ENCODE measurements at places on chromosomes 7 and 10.

DNA sequence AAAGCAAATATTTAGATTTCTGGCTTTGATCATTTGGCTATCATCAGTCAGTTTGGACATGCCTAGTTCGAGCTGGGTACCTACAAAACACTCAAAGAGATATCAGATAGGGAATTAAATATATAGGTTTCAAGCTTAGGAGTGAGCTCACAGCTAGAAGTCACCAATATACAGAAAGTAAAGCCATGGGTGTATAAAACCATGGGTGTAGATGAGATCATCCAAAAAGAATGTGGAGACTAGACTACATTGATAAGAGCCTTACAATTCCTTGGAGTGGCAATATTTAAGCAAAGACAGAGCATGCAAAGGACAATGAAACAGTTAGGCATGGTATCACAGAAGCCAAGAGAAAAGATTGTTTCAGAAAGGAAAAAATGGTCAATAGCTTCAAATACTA is 7.2 kb upstream of the RALA start:
- DNase-seq = no peak

- no peak for DNase-seq
These were observed 181.8 kb downstream of the MACC1 start for GRCh38 chr7:20035279-20035875.

DNA sequence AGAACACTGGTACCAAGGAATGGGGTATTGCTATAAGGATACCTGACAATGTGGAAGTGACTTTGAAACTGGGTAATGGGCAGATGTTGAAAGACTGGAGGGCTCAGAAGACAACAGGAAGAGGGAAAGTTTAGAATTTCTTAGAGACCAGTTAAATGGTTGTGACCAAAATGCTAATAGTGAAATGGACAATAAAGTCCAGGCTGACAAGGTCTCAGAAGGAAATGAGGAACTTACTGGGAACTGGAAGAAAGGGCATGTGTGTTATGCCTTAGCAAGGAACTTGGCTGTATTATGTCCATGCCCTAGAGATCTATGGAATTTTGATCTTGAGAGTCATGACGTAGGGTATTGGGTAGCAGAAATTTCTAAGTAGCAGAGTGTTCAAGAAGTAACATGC is 38.0 kb downstream of the FAM149B1 start:
- no peak for DNase-seq

- DNase-seq = no peak
These were observed 52.2 kb downstream of the ERCC6 start for GRCh38 chr10:49486738-49487137.

DNA sequence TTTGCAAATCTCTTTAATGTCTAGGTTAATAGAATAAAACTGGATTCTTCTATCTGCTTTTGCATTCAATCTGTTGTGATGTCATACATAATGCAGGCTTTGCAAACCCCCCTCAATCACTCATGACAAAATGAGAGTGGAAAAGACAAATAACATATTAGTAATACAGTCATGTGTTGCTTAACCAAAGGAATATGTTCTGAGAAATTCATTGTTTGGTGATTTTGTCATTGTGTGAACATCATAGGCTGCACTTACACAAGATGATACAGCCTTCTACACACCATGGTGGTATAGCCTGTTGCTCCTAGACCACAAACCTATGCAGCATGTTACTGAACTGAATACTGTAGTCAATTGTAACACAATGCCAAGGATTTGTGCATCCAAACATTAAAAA is 87.3 kb upstream of the SEC61G start:
- DNase-seq = no peak

GRCh38 chr10:86775056-86775869 is 18.8 kb downstream of the BMPR1A start:
- peak; percentile 44 for DNase-seq

GRCh38 chr7:149180722-149181449 is 14.5 kb upstream of the ZNF282 start:
- DNase-seq = no peak

GRCh38 chr10:22246680-22247391 is 29.0 kb upstream of the EBLN1 start:
- DNase-seq = no peak

DNA sequence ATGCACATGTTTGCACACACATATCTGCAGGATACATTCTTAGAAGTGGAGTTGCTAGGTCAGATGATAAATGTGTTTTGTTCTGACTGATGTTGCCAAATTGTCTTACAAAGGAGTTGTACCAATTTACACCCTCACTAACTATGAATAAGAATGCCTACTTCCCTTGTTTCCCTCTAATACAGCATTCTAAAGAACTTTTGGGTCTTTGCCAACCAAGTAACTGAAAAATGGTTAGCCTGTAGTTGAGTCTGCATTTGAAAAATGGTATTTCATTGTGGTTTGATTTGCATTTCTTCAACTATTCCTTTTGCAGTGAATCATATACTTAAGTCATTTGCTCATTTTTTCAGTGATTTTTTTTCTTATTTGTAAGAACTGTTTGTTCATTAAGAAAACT is 48.4 kb downstream of the TMEM26 start:
- no peak for DNase-seq

DNA sequence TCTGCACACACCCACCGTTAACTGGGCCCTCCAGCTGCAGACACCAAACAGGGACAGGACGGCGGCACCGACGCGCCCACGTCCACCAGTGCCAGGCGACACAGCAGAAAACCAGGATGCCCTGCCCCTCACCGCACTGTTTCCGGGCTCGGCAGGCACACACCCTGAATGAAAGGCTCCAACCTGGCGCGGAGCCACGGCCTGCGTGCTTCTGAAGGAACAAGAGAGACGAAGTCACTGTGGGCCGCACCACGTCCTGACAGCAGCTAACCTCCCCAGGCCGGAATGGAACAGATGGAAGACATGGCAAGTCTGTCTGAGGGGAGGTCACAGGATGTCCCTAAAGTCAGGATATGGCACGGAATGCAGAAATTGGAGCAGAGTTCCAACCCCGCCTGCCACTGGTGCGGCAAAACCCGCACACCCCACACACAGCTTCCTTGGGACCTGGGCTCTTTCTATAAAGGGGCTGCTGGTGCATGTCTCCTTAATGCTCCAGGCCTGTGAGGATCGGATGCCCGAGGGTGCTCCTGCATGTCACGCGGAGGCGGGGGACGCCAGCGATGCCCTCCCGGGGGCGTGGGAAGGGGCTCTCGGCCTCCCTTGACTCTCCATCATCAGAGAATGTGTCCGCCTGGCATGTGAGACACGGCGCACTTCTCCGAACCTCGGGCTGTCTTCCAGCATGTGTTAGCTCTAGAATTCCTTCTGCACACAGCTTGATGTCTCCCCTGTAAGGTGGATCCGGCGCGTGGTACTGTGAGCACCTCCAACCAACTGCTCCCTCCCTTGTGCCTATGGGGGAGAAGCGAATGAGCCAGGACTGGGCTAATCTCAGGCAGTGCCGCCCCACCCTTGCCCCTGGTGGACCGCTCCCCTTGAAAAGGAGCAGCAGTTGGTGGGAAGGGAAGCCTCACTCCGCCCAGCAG is 3.9 kb upstream of the GPER1 start:
- no peak for DNase-seq

DNA sequence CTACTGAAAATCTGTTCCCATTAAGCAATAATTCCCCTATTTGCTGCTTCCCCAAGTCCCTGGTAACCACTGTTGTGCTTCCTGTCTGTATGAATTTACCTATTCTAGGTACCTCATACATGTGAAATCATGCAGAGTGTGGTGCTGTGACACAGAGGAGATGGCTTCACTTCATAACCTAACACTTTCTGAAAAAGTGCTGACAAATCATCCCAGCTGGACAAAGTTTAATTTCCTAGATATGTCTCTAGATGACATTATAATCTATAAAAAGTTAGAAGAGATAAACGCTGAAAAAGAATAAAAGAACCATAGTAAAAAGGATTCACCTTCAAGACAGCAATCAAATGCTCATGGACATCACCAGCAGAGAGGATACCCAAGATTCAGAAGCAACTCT is 277.9 kb downstream of the SKIDA1 start:
- DNase-seq = no peak

GRCh38 chr7:141975806-141976523 is 2.4 kb upstream of the TAS2R38 start:
- peak; percentile 71 for DNase-seq

- no peak for DNase-seq
These were observed 251.3 kb upstream of the MKI67 start for GRCh38 chr10:128377364-128377987.

DNA sequence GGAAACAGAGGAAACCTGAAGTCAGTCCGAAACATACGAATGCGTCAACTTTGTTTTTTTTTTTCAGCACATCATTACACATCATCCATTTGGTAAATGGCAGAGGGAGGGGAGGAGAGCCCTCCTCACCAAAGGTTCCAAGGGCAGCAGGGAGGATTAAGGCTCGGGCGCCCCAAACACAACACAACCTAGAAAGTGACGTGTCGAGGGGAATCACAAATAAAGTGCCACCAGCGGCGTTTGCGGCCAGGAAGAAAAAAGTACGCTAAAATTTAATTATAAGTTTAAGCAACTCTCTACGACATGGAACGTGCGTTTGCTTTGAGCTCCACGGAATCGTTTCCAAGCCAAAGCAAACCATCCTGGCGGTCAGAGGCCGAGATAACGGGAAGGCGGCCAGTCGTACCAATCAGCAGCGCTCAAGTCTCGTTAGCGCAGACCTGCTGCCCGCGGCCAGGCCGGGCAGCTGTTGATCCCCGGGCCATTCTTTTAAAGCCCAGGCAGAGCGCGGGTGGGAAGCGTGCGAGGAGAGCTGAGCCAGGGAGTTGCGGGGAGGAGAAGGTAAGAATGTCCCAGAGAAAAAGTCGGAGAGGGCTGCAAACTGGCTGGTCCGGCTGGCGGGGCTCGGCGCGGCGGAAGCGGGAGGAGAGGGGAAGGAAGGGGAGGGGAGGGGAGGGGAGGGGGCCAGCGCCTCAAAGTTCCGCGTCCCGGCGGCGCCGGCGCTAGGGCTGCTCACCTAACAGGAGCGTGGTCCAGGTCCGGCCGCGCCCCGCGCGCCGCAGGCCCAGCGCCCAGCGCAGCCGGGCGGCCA is 719 bp downstream of the DPY19L1 start:
- DNase-seq = no peak

- no peak for DNase-seq
These were observed 35.6 kb downstream of the PLAC9 start for GRCh38 chr10:80168162-80168511.

DNA sequence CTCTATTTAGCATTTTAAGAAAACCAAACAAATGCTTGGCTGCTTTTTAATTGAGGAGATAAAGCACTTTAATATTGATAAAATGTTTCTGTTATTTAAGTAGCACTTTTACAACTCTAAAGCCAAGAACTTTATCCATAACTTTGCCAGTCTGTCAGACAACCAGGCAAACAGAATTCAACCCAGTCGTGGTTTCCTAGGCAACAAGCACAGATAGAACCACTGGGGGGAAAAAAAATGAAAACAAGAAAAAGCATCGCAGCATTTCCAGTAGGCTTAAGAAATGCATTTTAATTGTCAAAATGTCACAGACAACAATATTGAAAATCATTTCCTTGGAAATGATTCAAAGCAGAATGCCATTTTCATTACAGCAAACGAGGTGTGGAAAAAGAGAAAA is 323.4 kb downstream of the PARD3 start:
- DNase-seq = no peak

- DNase-seq = no peak
These were observed 450.1 kb downstream of the KCNMA1 start for GRCh38 chr10:77187376-77187999.

DNA sequence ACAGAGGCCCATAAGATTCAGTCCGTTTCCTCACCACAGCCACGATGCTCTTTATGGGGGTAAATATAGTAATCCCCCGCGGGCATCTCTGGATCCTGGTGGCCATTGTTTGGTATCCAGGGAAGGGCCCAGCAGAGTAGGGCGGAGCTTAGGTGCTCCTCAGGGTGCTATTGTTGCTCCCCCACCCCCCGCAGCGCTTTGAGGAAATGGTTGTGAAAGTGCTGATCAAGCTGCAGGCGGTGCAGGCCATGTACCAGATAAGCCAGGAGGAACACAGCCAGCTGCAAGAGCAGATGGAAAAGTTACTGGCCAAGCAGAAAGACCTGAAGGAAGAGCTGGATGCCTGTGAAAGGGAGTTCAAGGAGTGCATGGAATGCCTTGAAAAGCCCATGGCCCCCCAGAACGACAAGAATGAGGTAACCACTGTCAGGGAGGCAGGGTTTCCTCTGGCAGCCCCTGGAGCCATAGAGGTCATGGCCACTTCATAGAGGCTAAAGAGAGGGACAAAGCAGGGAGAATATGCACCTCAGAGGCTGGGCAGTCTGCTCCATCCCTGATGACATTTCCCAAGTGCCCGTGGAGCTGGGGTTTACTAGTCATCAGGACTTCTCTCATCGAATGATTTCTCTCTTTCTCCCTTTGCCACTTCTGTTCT is 17.6 kb upstream of the FLNC start:
- DNase-seq = no peak

- no peak for DNase-seq
These were observed 71.2 kb downstream of the TEX36 start for GRCh38 chr10:125611756-125612155.

GRCh38 chr10:51421853-51422252 is 277.5 kb downstream of the CSTF2T start:
- no peak for DNase-seq

- DNase-seq = peak; percentile 61
These were observed 9.1 kb upstream of the ASIC3 start for GRCh38 chr7:151038951-151039849.

DNA sequence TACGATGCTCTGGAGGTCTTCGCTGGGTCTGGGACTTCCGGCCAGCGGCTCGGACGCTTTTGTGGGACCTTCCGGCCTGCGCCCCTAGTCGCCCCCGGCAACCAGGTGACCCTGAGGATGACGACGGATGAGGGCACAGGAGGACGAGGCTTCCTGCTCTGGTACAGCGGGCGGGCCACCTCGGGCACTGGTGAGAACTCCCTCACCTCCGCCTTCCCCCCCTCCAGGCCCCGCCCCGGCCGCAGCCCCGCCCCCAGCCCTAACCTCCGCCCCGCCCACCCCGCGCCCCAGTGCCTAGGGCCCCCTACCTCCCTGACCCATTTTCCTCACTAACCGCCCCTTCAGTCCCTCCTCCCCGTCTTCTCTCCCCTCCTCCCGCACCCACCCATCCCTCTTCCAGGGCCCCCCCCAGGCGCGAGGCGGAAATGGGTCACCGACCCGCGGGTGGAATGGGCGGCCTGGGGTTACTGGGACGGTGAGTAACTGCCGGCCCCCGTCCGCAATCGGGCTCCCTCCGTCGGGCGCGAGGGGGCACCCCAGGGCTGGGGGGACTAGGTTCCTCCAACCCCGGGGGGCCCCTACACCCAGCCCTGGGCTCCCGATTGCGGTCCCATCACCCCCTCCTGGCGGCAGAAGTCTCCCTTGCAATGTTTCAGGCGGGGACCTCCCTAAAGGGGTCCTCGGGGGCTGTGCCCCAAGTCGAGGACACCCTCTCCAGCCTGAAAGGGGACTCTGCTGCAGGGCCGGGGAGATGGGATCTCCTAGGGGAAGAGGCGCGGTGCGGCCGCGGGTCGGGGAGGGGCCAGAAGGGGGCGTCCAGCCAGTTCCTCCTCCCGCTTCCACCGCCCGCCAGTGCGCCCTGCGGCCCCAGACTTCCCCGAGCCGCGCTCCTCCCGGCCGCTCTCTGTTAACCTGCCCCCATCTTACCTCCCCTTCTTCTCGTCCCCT is 2.1 kb downstream of the PCOLCE start:
- peak; percentile 94 for DNase-seq

GRCh38 chr10:70672165-70673042 is at the start of gene ADAMTS14:
Gene ADAMTS14, plus strand, starts transcription at chr10:70672506. Its CDS starts 297 bp downstream, at chr10:70672803.
- peak; percentile 57 for DNase-seq

- no peak for DNase-seq
These were observed 63.2 kb downstream of the WNT2 start for GRCh38 chr7:117259615-117260014.
